ENCODE measurements at places on chromosomes 1 and 21. TPM values are rescaled to one million over a fixed set of nuclear protein-coding genes. Genes with fewer than 3 reads are reported as not detected.

DNA sequence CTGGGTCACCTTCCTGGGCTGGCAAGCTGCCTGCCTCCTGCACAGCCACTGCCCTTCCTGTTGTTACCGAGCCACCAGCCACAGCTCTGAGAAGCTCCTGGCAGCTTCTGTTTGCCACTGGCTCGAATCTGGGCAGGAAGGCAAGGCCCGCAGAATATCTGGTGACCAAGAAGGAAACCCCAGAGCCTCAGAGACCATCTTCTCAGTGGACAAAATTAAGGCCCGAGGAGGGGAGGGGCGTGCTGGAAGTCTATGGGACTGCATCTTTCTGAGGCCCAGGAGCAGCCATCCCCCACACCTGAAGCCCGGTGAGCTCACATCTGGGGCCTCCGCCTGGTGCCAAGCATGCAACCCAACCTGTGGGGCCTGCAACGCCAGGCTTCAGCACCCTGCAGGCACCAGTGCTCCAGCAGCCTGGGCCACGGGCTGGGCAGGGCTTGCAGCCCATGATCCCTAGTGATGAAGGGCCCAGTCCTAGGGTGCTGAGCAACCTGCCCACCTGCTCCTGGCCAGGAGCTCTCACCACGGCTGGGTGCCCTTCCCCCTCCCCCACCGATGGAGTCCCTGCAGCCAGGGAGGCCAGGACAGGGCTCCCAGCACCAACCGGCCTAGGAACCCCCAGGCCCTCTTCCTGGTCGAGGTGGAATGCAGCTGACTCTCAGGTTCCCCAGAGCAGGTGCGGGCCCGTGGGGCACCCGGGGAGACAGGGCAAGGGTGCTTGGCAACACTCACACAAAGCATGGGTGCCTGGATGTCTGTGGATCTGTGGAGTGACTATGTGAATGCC lies 879 bp downstream of the CPTP start:
- peak; percentile 67 for DNase-seq

GRCh38 chr1:178908358-178908757 lies 37.5 kb upstream of the ANGPTL1 start:
- DNase-seq = no peak

PADI2 gene
- 174 TPM for total RNA-seq

DNA sequence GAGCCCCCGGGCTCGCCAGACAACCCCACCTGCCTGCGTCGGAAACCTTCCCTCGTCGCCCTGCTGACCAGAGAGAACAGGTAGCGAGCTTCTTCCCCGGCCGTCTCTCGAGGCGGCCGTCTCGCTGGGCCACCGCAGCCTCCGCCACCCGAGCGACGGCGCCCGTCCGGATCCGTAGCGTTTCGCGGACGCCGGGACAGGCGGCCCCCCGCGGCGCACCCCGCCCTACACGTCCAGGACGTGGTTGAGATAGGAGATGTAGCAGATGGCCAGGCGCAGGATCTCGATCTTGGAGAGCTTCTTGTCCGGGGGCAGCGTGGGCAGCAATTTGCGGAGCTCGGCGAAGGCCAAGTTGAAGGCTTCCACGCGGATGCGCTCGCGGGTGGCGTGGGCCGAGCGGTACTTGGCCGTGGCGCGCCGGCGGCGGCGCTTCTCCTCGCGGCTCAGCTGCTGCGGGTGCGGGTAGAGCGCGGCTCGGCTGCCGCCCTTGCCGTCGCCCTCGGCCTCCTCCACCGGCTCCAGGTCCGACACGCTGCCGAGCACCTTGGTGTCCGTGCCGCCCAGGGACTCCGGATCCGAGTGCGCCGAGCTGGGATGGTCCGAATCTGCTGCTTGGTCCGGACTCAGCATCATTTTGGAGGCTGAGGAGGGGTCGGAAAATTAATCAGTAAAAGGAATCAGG lies 3.0 kb downstream of the NHLH2 start:
- no peak for DNase-seq

DNA sequence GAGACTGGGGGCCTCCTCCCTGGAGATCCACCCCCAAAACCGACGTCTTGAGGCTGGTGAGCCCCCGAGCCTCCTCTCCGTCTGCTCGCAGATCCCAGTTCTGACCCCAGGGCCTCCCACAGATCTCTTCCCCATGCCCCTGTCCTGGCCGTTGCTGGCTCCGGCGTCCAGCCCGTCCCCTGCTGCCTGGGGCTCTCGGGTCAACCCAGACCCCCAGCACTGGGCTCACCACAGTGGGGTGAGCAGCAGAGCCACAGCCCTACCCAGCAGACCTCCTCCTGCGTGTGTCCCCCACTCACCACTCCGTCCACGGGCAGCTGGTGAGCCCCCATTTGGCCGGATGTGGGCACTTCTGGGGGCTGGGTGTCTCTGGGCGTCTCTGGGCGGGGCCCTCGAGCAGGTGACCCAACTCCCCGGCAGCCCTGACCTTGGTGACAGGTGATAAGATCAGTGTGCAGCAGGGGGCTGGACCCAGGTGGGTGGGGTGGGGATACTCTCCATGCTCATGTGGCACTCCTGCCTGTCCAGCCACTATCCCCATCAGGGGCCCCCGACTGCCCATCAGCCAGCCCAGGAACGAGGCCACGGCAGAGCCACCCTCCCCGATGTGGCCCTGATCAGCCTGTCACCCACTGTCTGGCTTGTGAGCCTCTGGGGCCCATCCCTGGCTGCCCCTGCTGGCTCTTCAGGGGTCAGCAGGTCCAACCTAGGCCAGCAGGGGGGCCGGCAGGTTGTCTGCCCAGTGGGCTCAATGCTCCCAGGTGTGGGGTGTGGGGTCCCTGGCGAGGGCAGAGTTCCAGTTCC lies 709 bp downstream of the TNFRSF14 start:
- no peak for DNase-seq

GRCh38 chr1:203117611-203118575 lies 9.6 kb upstream of the ADORA1 start:
- DNase-seq = peak; percentile 60

DNA sequence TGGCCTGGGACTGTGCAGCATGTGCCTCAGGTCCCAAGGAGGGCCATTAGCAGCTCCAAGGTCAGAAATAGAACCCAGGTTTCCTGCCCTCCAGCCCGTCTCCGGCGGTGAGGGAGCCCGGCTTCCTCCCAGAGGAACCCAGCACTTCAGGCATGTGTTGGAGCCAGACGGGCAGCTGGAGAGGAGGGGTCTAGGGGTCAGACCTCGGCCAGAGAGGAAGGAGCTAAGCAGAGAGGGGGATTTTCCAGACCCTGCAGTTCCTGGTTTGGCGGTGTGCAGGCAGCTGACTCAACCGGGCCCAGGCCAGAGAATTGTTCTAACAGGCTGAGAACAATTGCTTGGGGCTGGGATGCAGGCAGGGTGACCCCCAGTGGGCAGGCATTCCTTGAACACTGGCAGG lies 37.1 kb downstream of the HSPG2 start:
- no peak for DNase-seq

GRCh38 chr1:31505911-31506497 lies 70.3 kb upstream of the TINAGL1 start:
- no peak for DNase-seq

TAS1R1 gene
- total RNA-seq = not detected

GRCh38 chr1:109816975-109817535 lies 53.3 kb upstream of the EPS8L3 start:
- no peak for DNase-seq

GRCh38 chr1:74767490-74767889 lies 34.5 kb downstream of the TYW3 start:
- DNase-seq = no peak

GRCh38 chr1:65299328-65299727 lies 10.0 kb upstream of the DNAJC6 start:
- DNase-seq = no peak

BCAN gene
- 0.29 TPM for total RNA-seq

GRCh38 chr1:197606168-197606845 lies 169.0 kb downstream of the DENND1B start:
- no peak for DNase-seq

GRCh38 chr1:162080472-162081015 lies 11.1 kb downstream of the NOS1AP start:
- DNase-seq = no peak

DNA sequence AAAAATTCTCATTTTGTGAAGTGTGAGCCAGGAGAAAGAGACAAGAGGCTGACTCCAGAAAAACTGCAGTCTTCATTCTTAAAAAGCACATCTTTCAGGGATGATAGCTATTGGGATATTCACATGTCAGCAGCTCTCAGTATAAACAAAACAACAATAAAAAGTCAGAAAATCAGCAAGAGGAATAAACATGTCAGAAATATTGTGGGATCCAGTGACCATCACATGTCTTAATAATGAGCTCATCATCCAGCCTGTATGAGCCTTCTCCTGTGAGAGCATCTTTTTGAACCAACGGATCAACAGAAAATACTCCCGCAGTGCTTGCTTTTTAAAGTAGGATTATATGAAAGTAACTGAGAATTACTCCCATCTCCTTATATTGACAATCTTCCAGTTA lies 241.6 kb downstream of the SMYD3 start:
- no peak for DNase-seq

PCBP3 gene
- not detected for total RNA-seq

- no peak for DNase-seq
Observed at GRCh38 chr21:33067457-33067856, 2.5 kb upstream of the OLIG1 start.

- DNase-seq = peak; percentile 4
Observed at GRCh38 chr1:59520827-59521418, 224.0 kb downstream of the FGGY start.

GRCh38 chr21:36695671-36696389 lies 3.1 kb upstream of the SIM2 start:
- no peak for DNase-seq

DNA sequence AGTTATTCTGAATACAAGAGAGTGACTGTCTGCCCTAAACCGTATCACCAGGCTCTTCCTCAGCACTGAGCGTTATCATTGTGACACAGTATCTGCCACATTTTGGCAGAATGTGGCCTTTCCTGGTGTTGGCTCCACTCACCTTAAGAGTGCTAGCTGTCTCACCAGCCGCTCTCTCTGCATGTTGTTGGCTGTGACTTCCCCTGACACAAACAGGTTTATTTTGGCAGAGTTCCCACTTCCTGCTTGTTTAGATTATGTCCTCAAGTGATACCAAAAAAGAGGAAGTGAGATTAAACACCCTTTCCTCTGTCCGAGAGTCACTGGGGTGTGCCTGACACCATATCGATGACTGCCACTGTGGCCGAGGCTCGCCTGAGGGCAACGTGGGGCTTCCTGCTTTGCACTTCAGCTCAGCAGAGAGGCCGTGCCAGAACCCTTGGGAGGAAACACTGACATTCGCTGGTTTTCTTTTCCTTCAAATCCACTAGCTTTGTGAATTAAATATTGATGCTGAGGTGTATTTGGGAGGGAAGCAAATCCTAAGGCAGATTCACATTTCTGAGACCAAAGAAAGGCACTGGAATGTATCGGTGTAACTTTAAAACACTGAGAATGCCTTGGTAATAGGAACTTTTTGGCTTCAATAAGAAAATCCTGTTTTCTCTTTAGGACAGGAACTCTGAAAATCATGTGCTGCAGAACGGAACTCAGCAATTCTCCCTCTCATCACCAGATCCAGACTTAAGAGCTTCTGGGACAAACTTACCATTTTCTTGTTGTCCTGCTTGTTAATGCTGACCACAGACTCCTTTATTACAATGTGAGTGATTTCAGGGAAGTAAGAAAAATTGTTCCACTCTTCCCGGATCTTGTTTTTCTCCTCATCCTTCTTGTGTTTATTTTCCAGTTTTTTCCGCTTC lies 102.1 kb downstream of the JAK1 start:
- peak; percentile 54 for DNase-seq

- no peak for DNase-seq
Observed at GRCh38 chr1:7574121-7575040, 196.7 kb upstream of the VAMP3 start.

S100A14 gene
- not detected for total RNA-seq

DNA sequence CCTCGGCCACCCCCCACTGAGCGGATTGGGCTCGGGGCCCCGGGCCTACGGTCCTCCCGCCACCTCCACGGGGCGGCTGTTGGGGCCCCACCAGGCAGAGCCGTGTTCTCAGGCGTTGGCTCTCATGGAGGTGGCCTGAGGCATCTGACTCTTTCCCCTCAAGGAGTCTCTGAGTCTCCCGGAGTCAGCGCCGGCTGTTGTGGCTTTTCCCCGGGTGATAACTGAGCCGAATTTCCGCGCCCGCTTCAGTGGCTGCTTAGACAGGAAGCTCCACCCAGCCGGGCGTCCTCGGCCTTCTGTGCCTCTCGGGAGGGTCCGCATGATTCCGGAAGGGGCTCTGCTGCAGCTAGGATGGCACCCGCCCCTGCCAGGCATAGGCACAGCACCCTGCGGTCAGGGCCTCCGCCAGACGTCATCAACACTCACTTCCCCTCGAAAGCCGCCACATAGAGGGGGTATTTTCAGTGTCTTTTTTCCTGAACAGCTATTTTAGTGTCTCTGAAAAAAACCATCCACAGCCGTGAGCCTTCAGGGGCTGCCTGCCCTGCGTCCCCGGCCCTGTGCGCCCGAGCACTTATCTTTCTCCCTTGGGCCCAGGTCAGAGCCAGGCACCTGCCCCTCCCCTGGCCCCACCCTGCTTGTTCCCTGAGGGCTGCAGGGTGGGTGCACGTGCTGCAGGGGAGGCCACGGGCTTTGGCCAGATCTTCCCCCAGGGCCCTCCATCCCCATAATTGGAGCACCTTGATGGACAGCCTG lies 72.9 kb downstream of the SKI start:
- peak; percentile 60 for DNase-seq

MEX3A gene
- not detected for total RNA-seq

GRCh38 chr1:57024428-57024827 lies 58.6 kb upstream of the C8B start:
- DNase-seq = no peak

GRCh38 chr1:193402037-193402436 lies 215.6 kb upstream of the B3GALT2 start:
- DNase-seq = no peak

- DNase-seq = no peak
Observed at GRCh38 chr1:240936911-240937668, 325.1 kb upstream of the GREM2 start.

GRCh38 chr1:204799630-204800029 lies 71.0 kb upstream of the NFASC start:
- DNase-seq = no peak

- DNase-seq = peak; percentile 96
Observed at GRCh38 chr21:26842974-26843932, 2.0 kb downstream of the ADAMTS1 start.

IGSF21 gene
- total RNA-seq = 0.62 TPM

GRCh38 chr1:2926447-2927055 lies 94.7 kb upstream of the ACTRT2 start:
- DNase-seq = no peak

FALEC gene
- not detected for total RNA-seq

GRCh38 chr1:86409416-86410021 lies 13.4 kb upstream of the ODF2L start:
- DNase-seq = no peak

AMY2A gene
- not detected for total RNA-seq

DNA sequence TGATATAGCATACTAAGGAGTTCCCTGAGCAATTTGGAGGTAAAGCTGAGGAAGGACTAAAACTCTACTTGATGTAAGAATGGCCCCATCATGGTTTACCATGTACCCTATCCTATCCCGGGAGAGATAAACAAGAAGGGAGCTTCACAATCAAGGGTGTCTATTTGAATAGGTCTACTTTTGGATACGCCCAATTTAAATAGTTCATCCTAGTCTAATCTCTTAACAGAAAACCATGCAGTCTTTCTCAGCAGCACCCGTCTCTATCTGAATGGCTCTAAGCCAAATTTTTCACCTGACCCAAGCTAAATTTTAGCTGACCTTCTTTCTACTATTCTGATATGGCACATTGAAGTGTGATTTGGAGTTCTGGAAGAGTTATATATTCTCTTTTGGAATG lies 122.0 kb downstream of the TNNI3K start:
- no peak for DNase-seq

RAP1GAP gene
- 0.46 TPM for total RNA-seq

Data from gastrocnemius medialis (tissue), 4 donors.